ENCODE measurements at places on chromosomes 1 and 21.
A peak's percentile ranks its signal among the peaks of the same experiment; 100 is the strongest.

DNA sequence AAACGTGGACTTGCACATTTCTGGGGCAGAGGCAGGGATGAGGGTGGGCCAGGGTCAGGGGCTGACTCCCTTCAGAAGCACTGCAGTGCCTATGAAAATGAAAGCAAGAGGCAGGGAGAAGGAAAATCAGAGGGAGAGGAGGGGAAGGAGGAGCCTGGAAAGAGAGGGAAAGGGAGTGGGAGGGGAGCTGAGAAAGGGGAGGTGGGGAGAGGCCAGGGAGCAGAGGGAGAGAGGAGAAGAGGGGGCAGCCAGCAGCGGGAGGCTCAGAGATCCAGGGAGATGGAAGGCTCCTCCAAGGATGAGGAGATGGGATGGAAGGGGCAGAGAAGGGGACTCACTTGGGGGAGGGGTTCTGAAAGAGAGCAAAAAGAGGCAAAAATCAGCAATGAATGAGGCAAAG, 96.3 kb upstream of the KLHDC7A start:
- DNase-seq, result no peak

DNA sequence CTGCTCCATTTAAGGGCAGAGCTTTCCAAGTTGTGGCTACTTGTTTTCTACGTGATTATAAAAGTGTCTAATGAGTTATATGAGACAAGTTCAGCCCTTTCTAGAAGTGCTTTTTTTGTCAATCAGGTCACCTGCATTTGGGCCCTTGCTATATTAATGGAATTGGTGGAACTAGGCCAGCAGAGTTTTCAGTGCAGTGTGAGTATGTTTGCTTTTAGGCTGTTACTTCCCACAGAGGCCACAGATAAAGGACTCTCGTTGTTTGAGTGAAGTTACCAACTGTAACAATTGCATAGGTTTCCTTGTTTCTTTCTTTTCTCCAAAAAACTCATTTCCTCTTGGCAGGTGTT, 10.9 kb downstream of the SMAP2 start:
- no peak for DNase-seq

- no peak for DNase-seq
Observed at GRCh38 chr1:10753299-10753698, 43.1 kb downstream of the CASZ1 start.

DNA sequence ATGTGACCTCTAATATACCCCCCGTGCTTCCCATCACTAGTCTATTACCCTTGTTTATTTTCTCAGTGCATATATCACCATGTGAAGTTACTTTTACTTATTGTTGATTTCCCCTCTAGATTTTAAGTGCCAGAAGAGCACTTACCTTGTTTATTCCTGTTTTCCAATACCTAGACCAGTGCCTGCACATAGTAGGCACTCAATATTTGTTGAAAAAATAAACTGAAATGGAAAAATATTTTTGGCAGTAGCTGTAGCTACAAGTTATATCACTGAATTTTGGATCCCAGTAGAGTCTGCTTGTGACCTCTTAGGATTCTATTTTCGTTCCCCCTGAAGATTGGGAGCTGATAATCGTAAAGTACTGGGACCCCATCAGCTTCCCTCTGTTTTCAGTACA, 32.0 kb upstream of the FOXE3 start:
- DNase-seq, result no peak

- DNase-seq, result peak; percentile 79
Observed at GRCh38 chr1:65264197-65264929, 45.0 kb upstream of the DNAJC6 start.

- DNase-seq, result no peak
Observed at GRCh38 chr1:187114792-187115191, 286.0 kb downstream of the PLA2G4A start.

DNA sequence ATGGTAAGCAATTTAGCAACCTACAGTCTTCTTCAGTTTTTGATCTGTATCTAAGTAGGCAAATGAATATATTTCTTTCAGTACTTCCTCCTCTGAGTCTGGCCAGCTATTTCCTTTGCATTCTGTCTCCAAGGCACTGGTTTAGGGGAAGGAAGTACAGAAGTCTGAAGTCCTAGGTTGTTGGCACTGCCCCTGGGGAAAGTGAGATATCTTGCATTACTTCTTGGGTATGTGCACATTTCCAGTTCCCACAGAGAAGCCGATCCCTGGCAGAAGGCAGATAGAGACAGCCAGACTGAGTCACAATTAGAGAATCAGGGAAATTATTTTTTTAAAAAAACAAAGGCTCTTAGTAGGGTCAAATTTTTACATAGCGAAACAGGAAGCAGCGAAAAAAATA, 98.8 kb downstream of the RASAL2 start:
- DNase-seq, result no peak

GRCh38 chr21:40386294-40386911, 460.6 kb downstream of the DSCAM start:
- peak; percentile 41 for DNase-seq

DNA sequence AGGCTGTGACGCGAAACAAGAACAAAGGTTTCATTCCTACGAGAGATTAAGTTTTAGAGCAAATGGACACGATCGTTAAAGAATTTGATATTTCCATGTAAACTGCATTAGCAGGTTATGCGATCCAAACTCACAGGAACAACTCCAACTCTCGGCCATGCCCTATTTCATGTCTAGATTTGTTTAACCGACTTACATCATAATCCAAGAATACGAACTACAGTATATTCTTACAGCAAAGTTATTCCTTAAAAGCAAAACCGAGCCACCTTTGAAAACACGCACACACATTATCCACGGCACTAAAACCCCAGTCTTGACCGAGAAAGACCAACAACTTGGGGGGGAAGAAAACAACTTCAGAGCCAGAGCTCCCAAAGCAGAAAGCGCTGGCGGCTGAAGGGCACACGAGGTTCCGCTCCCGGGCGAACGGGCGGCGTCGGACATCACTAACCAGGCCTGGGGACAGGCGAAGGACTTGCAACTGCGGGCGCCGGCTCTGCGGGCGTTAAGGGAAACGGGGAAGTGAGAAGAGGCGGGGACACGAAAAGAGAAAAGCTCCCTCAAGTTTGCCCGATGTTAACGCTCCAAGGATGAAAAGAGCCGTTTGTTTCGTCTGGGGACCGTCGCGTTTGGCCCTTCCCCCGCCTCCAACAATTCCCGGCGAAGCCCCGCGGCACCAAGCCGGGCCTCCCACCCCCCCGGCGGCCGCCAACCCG, 690 bp downstream of the B3GALNT2 start:
- DNase-seq, result peak; percentile 31

GRCh38 chr21:21387916-21388315, 389.7 kb downstream of the NCAM2 start:
- no peak for DNase-seq

DNA sequence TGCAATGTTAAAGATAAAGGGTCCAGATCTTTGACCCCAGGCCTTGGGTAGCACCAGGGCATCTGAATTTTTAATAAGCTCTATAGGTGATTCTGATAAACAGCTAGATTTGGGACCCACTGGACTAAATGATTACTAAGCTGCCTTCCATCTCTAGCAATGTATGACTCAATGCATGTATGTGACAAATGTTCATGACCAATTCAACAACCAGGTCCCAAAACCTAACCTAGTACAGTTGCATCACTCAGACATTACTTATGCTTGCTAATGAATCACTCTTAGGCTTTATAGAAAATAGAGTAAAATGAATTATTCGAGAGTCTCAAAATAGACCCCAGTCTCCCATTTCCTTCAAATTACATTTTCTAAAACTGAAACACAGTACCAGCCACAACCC, 35.5 kb downstream of the RCAN1 start:
- no peak for DNase-seq

DNA sequence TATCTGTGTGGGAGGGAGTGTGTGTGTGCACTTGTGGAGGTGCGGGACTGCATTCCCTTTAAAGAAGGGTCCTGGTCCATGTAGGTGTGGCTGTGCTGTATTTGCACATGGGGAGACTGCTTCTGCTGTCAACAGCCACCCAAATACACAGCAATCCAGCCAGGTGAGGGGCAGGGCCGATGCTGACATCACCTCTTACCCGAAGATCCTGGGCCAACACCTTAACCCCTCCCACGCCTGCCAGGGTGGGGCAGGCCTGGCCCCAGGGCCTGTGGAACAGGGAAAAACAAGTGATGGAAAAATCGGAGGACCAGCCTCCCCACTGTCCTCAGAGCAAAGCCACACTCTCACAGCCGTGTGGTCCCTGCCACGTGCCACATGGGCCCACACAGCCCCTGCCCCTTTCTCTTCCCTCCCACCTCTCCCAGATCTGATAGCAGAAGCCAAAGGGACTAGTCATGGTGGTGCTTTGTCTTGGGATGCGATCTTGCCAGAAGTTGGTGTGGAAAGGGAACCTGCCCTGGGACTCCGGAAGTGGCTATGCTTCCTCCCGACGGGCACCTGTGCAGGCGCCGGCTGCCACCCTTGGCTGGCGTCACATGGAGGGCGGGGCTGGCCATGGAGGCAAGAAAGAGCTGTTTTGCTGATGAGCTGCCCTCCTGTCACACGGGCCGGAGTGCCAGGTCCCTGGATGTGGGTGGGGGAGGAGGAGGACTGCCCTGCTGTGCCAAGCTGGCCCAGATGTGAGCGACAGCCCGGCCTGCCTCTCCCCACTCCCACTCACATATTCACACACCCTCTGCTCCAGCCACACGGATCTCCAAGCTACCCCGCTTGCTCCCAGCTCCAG, 7.8 kb upstream of the CASZ1 start:
- no peak for DNase-seq

DNA sequence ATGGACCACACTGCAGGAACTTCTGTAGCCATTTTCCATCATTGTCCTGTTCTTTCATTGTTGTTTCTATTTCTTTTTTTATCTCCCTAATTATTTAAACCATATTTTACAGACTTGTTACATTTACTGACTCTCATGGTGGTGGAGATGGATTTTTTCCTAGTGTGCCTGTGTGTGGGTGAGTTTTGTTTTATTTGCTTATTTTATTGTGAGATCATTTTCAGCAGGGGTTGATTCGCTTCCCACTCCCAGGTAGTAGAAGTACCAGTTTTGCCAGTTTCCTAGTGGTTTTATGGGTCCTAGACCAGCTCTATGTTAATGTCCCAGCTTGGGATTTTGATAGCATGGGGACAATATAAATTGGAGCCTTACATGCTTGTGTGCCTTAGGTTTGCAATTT, 80.0 kb upstream of the BACH1 start:
- no peak for DNase-seq

GRCh38 chr1:217907504-217907903, 276.4 kb downstream of the SPATA17 start:
- no peak for DNase-seq

DNA sequence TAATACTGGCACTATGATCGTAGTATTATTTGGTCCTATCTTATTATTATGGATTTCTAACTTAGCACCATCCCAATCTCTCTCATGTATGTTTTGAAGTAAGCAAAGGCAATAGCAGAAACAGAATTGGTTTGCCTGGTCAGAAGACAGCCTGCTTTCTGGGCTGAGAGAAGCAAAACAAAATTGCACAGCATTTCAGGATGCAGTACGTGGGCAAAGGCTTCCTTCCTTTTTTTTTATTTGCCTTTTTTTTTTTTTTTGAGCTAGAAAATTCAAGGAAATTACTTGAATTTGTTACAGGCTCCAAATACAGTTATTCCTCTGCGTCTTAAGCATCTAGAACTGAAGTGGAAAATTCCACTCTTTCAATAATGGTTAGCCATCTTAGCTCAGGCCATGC, 8.8 kb downstream of the CDA start:
- no peak for DNase-seq

- DNase-seq, result no peak
Observed at GRCh38 chr1:17516303-17517214, 22.9 kb upstream of the ARHGEF10L start.

- DNase-seq, result no peak
Observed at GRCh38 chr21:33266789-33267135, 595 bp downstream of the IL10RB start.

DNA sequence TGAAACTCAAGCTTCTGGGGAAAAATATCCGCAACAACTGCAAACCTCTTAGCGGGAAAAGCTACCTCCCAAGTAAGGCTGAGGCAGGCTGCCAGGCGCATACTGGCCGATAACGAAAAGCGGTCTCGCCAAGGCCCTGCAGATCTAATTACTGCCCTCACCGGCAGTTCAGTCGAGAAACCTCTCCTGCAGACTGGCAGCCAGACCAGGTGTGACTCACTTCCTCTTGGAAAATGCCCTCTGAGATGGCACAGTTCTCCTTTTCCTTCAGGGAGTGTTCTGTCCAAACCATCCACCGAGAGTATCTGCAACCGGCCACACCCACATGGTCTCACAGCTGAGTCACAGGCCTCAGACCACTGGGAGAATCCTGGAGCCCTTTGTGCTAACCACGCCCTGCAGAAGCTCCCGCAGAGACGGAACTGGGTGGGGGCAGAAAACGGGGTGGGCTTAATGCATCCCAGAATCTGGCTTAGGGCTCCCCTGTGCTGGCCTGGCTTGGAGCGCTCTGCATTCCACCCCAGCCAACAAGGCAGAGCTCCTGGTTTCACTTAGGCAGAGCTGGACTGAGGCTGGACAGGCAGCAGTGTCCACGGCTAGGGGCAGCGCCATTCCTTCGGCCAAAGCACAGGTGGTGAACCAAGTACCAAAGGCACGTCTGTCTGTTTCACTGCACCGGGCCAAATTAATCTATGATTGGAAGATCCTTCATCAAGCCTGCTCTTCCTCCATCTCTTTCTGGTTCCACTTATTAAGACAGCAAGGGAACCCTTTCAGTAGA, 1.2 kb downstream of the S100A10 start:
- DNase-seq, result no peak

DNA sequence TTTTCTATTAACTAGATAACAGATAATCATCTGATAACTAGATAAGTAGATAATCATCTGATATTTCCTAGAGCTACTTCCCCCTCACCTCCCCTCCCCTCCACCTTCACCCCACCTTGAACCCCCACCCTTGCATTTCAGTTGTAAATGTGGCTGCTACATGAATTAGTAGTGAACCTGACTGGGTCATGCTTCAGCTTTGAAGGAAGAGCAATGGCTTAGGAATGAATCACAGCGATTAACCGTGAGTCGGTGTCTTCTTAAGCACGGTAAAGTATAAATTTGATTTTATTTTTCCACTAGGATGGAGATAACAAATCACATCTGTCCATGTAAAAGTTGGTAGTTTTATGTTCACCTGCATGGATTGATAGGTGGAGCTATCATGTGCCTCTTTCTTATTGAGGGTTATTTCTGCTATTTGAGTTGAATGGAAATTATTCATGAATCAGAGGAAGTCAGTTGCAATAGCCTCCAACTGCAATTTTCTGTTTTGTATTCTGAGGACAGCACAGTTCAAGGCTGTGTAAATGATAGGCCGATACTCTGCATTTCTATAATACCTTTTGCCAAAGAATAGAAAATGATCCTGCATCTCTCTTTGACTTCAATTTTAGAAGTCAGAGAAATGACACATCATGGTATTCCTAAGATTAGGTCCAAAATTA, 235.0 kb downstream of the PTGER3 start:
- DNase-seq, result no peak

DNA sequence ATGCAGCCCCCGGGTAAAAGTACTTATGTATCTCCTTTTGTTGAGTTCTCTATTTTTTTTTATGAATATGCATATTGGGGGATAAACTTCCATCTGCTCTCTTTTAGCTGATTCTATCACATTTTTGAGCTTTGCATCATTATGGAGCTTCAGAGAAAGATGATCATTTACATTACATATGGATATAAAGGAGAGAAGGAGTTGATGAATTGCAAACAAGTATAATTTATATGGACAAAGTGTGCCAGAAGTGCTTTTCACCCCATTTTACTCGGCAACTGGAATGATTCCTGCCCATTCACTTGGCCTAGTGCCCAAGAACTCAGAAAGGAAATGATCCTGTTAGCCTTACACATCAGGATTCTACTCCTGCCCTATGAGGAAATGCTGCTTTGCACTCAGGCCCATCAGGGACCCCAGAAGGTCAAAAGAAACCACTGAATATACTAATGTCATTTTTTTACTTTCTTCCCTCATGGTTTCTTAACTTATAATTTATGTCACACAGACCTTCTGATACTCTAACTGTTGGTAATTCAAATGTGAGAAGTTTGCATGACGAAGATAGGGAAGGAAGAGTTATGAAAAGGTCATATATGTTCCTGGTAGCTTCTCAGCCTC, 65.6 kb downstream of the SAMSN1 start:
- no peak for DNase-seq
